Epithelial cell of esophagus (primary cell): ENCODE measurements at places on chromosomes 12 and 14.

DNA sequence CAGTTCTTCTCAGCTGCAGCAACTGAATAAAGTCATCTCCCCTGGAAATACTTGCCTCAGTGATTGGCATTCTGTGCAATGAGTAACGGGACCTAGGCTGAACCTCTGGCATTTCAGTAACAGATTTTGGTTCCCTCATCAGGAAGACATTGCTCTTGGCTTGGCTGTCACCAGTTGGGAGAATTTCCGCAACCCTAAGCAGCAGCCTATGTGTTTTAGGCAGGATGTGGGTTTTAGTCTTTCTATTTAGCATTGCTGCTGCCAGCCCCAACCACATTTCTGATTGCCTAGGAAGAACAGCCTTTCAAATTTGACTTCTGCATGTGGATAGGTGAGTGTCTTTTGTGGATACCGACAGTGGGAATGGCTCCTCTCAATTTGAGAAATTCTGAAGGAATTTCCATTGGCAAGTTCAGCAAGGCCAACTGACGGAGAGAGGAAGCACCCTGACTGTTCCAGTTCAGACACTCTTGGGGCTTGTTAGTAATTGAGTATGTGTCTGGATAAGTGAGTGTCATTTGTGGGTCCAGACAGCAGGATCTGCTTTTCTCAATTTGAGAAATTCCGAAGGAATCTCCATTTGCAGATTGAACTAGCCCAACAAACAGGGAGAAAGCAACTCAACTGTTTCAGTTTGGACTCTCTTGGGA lies 19.0 kb upstream of the CLEC2A start:
- no peak for DNase-seq

- no peak for DNase-seq
Measured at GRCh38 chr12:1419849-1420371, 174.5 kb downstream of the FBXL14 start.

GRCh38 chr14:75995372-75996041 lies 9.9 kb downstream of the IFT43 start:
- no peak for DNase-seq

DNA sequence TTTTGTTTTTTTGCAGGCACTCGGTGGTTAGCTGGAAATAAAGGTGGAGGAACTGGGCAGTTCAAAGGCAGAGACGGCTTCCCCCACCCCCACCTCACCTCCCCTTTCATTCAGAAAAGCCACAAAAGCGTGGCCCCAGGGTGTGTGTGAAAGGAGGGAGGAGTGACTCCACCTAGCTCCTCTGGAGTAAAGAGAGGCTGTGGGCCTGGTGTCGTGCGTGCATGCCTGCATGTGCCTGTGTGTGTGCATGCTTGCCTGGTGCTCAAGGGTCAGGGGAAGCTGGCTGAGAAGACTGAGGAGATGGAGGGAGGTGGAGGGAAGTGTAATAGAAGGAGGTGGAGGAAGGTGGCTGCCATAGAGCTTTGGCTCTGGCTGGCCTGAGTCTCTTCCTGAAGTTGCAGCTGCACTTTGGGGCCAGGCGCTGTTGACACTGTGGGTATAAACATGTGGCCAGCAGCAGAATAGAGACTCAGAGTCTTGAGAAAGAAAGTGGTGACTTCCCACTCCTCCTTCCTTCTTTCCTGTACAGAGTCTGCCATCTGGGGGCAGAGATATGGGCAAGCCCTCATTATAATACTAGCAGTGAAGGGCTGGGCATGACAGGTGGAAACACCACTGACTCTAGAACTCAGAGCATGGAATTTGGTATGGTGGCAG lies 36.9 kb upstream of the SINHCAF start:
- peak; percentile 32 for DNase-seq

- DNase-seq = peak; percentile 35
Measured at GRCh38 chr12:10409392-10409791, at the start of gene KLRC4. Gene KLRC4 (minus strand): TSS chr12:10409757. CDS start chr12:10409575, 182 bp downstream.

DNA sequence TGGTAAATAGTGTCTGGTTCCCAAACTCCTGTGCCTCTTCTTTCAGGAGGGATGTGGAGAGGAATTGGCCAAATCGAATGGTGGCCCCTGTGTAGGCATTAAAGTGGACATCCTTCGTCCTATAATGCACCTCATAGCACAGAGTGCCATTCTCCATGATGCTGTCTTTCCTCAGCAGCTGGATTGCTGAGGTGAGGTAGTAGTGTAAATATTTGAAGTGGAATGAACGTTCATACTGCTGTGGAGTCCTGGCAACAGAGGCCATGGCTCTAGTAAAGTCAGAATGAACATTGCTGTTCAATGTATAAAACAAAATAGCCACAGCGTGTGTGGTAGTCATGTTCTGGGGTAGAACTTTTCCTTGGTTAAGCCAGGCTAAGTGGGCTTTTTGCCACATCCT lies 2.7 kb downstream of the ART4 start:
- no peak for DNase-seq

GRCh38 chr12:131759176-131759575 lies 48.3 kb downstream of the SFSWAP start:
- no peak for DNase-seq
